Stomach (tissue), 19 donors: ENCODE measurements at places on chromosomes 6 and 20. TPM values are rescaled to one million over a fixed set of nuclear protein-coding genes. Genes with fewer than 3 reads are reported as not detected.

Gene TCF15
- not detected for total RNA-seq

Gene NCOA5
- total RNA-seq: 21.6 TPM

Gene ARFGAP1
- total RNA-seq: 146 TPM

Gene PABPC1L
- 106 TPM for total RNA-seq

DNA sequence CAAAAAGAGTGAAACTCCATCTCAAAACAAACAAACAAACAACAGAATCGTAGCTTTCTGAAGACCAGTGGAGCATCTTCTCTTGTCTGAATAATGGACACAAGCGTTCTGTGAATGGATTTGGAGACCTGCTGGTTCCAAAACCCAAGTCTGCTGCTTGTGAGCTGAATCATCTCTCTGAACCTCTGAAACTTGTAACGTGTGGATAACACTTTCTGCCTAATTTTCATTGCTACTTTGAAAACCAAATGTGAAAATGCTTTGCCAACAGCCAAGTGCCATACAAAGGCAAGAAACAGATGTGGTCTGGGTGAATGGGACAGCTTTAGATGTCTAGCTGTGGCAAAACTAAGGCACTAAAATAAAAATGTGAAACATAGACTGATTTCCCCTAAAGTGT lies 44.3 kb downstream of the PHACTR1 start:
- no peak for DNase-seq

GRCh38 chr20:36435592-36436541 lies 105.5 kb upstream of the MYL9 start:
- DNase-seq: peak; percentile 86

GRCh38 chr20:46371656-46372055 lies 34.8 kb downstream of the ELMO2 start:
- DNase-seq: no peak

DNA sequence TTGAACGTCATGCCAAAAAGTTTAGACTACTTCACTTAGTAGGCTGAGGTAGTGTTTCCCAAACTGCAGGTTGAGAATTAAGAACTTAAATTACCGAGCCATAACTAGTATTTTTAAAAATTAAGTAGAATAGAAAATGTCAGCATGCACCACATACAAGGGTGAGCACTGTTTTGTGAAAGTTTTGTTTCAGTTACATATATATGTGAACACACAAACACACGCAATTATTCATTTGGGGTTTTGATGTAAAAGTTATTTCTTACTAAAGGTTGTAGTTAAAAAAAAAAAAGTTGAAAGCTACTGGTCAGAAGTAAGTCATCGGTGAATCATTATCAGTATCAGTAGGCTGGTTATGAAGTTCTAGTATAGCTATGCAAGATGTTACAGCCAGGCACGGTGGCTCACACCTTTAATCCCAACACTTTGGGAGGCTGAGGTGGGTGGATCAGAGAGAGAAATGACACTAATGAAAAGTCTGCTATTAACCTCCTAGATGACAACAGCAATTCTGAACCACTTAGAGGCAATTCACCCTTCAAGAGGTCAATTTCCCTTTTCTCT lies 24.1 kb downstream of the FASTKD5 start:
- no peak for DNase-seq

DNA sequence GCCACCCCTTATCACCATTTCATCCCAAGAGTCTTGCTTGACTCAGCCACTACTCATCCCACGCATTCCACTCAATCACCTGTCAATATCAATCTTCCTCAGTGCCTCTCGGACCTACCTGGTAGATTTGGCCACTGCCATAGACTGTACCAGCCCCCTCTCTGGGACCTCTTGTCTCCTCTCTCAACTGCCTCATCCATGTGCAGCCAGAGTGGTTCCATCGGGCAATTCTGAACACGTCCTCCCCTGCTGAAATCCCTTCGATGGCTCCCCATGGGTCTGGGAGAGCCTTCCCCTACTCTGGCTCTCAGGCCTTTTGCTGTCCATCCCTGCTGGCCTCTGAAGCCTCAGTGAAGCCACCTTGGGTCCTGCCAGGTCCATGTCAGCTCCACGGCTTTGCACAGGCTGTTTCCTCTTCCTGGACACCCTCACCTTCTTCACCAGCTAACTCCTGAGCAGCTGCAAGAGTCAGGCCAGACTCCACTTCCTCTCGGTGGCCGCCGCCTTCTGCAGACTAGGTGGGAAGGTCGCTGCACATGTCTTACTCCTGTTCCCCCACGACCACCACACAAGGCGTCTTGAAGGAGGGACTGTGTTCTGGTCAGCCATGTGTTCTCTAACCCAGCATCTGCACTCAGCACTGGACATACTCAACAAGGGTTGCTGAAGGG lies 120.4 kb downstream of the TOX2 start:
- peak; percentile 14 for DNase-seq

GRCh38 chr6:158459726-158460125 lies 100.2 kb upstream of the TMEM181 start:
- no peak for DNase-seq

DNA sequence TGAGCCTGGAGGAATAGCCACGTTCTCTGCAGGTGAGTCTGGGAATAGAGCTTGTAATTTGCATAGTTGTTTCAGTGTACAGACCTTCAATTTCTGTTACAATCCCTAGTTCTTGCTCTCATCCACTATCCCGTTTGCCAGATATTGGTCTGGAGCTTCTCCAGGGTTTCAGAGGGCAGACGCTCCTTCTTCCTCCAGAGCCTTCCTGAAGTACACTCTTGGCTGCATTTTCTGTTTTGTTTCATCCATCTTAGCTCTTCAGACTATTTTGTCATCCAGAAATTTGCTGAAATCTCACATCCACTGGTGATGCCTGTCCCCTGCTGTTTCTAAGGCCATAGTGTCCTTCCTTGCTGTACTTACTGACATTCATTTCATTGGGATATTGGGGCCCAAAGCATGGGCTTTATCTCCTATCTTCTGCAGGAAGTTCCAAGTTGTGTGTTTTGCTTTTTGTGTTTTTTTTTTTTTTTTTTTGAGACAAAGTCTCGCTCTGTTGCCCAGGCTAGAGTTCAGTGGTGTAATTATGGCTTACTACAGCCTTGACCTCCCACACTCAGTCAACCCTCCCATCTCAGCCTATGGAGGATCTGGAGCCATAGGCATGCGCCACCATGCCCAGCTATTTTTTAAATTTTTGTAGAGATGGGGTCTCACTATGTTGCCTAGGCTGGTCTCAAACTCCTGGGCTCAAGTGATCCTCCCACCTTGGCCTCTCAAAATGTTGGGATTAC lies 18.7 kb downstream of the CDS2 start:
- DNase-seq: no peak

DNA sequence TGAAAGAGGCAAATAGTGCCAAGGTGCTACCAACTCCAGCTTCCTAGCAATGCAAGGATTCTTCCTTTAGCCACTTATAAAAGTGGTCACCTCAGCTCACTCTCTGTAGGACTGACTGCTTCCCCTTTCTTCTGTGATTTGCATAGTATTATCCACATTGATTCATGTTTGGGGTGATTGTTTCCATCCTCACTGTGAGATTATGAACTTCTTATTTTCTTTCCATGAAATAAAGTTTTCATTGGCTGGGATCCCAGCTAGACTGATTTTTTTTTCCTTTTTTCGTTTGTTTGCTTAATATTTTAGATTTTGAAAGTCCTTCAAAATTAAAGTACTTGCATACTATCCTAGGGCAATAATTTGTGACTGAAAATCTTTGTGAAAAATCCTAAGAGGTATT lies 50.5 kb downstream of the EYA4 start:
- DNase-seq: no peak
